ENCODE measurements at places on chromosomes 13 and 19.

DNA sequence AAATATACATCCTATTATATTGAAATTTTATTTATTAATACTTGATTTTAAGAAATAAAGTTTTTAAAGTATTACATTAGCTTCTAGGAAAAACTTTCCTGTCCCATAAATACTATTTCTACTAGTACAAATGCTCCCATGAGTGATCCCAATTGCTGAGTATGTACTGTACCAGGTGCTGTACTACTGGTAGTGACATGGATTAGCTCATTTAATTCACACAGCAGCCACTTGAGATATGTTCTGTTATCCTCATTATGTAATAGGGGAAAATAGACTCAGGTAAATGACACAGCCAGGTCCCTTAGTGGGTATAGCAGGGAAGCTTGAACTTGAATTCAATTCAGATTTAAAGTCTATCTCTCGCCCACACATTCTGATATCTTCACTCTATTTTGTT is 363.1 kb downstream of the FGF14 start:
- no peak for DNase-seq

GRCh38 chr19:4081441-4082129 is 14.9 kb upstream of the ZBTB7A start:
- DNase-seq: no peak

DNA sequence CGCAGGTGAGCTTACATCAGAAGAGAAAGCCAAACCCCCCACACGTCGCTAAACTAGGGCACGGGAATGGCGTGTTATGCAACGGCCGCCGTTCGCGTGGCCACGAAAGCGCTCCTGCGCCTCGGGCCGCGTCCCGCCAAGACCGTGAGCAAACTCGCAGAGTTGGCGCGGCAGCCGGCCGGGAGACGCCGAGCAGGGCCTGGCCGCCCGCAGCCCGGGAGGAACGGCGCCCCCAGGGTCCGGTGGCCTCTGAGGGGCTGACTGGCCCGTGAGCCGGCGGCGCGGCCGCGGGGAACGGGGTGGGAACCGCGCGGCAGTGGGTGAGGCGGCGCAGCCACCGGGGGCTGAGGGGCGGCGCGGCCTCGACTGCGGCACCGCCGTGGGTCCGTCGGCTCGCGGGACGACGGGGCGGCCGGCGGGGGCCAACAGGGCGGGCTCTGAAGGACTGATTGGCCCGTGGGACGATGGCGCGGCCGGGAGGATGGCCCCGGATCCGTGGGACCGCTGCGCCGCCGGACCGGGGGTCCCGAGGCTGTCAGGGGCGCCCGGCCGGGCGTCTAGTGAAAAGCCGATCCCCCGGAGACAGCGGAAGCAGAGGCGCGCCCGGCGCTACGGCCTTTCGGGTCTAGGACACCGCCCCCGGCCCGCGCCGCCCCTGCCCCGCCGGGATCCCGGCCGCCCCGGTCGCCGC is 903 bp downstream of the LATS2 start:
- DNase-seq: no peak

GRCh38 chr19:13768510-13768909 is 4.2 kb downstream of the MRI1 start:
- DNase-seq: no peak

DNA sequence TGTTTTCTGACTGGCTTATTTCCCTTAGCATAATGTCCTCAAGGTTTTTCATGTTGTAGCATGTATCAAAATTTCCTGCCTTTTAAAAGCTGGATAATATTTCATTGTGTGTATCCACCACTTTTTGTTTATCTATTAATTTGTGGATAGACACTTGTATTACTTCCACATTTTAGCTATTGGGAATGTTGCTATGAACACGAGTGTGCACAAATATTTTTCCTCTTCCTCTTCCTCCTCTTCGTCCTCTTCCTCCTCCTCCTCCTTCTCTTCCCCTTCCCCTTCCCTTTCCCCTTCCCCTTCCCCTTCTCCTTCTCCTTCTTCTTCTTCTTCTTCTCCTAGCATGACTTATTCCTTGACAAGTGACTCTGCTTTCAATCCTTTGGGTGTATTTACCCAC is 51.2 kb upstream of the KL start:
- DNase-seq: no peak

- no peak for DNase-seq
Observed at GRCh38 chr13:26948353-26948752, 187.8 kb upstream of the GPR12 start.

DNA sequence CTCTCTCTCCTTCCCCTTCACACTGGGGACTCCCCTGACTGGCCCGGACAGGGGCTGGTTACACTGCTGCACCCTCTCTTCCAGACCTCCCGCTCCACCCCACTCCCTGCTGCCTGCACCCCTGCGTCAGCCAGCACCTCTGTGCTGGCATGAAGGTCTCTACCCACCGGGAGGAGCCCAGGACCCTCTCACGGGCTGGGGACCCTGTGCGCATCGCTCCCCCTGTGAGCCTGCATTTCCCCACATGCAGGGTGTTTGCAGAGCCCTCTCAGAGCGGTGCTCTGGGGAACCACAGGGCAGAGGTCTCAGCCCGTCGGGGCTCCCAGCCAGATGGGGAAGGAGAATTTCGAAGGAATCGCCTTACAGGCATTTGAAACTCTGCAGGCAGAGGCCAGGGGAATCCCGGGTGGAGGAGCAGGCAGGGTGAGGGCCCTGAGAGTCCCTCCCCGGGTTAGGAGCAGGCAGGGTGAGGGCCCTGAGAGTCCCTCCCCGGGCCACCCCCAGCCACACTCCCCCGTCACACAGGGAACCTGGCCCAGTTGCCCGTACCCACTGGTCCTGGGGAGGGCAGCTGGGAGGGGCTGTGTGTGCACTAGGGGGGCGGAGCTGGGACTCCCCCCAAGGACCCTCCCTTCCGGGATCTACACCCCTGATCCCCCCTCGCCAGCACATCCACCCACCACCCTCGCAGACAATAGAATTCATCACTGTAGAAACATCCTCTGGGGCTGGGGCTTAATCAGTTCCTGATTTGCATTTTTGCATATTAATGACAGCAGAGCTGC is 16.3 kb upstream of the TCF3 start:
- DNase-seq: no peak

- no peak for DNase-seq
Observed at GRCh38 chr13:24512908-24513213, 283 bp upstream of the PARP4 start.

- no peak for DNase-seq
Observed at GRCh38 chr13:86655561-86655960, 856.3 kb upstream of the SLITRK6 start.

GRCh38 chr19:34180709-34181108 is 8.4 kb downstream of the LSM14A start:
- DNase-seq: no peak

- no peak for DNase-seq
Observed at GRCh38 chr13:75993823-75994222, 357.7 kb downstream of the LMO7 start.

DNA sequence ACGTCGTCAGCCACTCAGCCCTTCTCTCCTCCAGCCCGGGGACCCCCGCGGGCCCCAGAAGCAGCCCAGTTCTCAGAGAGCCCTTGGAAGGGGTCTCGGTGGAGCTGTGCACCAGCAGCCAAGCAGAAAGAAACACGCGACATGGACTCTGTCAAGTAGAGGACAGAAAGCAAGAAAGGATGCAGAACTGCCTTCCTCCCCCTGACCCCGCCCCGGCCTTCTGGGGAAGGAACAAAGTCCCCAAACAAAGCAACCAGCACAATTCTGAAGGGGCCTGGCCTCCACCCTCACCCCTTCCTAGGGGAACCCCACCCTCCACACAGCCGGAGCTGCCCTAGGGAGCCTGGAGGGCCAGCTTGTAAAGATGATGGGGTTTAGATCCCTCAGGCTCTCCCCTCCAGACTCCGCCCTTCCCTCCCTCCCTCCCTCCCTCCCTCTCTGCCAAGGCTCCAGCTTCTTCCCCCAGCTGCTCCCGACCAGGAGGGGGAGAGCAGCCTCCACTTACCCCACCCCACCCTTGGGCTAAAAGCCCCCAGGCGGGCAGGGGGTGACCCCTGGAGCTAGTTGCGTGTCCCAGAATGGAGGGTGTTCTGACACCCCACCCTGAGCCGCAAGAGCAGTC is 7.8 kb downstream of the LYL1 start:
- no peak for DNase-seq

DNA sequence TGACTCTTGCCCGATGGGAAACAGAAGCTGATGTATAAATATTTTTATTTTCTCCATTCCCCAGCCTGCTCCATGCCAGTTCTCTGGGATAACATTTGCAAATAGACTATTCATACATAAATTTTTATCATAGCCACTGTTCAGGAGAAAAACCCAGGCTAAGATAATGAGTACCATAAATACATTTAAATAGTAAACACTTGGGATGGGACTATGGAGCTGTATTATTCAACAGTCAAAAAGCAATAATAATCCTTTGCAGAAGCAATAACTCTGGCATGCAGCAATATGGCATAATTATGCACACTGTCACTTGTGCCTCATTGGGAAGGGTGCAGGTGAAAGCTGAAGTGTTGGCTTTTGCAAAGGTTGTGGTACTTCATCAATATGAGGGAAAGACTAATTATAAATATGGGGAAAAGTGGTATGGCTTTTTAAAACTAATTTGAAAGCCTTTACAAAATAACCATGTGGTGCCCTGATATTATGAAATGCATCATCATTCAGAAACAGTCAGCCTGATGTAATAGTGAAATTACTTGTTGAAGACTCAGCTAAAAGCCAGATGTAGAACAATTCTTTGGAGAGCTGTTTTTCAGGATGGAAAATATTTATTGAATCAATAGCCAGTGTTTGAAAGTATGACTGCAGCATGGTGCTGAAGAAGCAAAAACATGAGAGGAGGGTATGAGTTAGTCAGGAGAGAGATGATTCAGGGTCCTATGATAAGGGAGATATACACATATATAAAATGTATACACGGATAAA is 2476.7 kb downstream of the PCDH9 start:
- no peak for DNase-seq

Measured in AG09319 (cell line).